Activated T-cell treated with anti-CD3 and anti-CD28 coated beads for 1 hour (primary cell): ENCODE measurements at places on chromosomes 3 and 15.

DNA sequence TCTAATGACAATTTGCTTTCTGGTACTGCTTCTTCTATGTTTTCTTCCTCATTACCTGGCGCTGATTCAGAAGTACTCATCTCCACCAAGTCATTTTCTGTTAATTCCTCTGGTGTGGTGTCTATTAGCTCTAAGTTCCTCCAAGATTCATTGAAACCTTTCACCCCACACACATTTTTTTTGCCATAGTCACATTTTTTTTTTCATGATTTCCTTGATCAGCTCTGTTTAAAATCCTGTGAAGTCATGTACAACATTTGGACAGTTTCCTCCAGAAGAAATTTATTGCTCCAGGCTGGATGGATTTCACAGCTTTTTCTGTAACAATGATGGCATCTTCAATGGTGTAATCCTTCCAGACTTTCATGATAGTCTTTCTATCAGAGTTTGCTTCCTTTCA, 243.2 kb upstream of the VEPH1 start:
- DNase-seq = no peak

- DNase-seq = no peak
Measured at GRCh38 chr3:193711964-193712598, 119.1 kb downstream of the OPA1 start.

DNA sequence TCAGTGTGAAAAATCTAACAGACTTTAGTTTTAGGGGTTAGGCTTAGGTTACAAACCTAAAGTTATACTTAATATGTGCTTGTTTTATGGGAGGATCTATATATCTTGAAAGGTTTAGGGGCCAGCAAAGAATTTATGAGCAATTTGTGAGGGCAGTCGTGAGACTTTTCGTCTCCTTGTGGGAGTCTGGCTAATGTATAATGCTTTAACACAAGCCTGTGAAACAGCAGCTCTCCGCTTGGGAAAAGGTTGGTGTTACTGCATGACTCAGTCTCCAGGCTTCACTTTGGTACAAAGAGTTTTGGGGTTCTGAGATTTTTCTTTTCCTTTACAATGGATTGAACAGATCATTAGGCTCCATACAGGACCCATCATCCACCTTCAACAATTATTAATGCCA, 79.0 kb upstream of the MFGE8 start:
- no peak for DNase-seq

DNA sequence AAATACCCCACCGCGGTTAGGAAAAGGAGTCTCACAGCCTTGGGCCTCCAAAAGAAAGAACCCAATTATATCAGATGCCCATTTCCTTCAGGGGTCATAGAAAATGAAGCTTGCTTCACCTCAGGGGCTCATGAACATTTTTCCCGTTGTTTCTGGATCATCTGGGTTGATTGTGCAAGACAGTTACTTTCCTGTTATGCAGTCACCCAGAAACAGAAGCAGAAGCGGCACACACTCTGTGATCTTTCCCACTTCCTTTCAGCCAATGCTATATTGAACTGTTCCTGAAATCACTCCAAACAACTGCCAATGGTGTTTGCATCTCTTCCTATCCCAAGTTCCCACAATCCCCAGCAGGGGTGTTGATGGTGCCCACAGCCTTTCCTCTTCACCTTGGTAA, 295.6 kb upstream of the RASGRP1 start:
- no peak for DNase-seq

DNA sequence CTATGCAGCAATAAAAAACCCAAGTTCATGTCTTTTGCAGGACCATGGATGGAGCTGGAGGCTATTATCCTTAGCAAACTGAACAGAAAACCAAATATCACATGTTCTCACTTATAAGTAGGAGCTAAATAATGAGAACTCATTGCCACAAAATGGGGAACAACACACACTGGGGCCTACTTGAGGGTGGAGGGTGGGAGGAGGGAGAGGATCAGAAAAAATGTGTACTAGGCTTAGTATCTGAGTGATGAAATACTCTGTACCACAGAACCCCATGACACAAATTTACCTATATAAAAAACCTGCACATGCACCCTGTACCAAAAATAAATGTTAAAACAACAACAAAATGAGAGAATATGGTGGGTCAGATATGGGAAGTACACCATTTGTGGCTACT, 49.6 kb upstream of the AADACL2 start:
- DNase-seq = no peak

- no peak for DNase-seq
Measured at GRCh38 chr3:138351151-138351550, 2.8 kb downstream of the MRAS start.

DNA sequence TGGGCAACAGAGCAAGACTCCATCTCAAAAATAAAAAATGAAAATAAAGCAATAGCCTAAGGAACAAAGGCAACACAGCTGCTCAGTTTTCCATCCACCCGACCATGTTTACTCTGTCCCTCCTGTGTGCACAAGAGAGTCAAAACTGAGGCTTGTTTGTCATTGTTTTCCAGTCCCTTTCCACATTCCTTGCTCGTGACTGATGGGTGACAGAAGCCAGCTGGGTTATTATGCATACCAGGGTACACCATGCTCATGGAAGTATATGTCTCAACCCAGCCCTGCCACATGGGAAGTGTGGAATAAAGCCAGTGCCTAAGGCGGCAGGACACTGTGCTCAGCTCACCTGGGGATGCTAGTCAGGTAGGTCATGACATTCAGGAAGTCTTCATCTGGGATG, 49.5 kb downstream of the MCF2L2 start:
- DNase-seq = no peak
